Suppressor macrophage treated with lipopolysaccharide for 4 hours (primary cell): ENCODE measurements at places on chromosomes 7 and 10.

- no peak for DNase-seq
Measured at GRCh38 chr10:110407301-110408170, 90.2 kb upstream of the DUSP5 start.

DNA sequence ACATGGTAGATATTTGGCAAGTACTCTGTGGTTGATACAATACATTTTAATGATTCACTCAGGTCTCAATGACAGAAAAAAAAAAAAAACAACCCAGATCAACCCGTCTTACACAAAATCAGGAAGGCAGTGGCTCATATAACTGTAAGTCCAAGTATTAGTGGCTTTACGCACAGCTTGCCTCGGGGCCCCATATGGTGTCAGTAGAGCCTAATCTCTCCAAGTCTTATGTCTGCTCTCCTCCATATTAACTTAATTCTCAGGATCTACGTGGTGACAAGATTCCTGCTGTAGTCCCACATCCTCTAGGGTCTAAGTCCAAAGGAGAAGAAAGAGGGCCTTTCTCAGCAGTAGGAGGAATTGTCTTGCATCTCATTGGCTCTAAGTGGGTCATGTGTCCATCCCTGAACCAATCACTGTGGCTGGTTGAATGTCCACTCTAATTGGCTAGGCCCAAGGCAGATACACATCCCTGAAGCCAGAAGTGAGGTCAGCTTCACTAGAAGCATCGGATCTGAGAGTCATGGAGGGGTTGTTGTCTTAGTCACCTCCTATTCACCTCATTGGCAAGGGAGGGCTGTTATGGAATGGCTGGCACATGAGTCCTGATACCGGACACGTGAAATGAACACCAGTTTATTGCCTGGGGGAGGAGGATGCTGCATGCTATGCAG lies 20.5 kb upstream of the PLPP4 start:
- no peak for DNase-seq

- DNase-seq, result no peak
Measured at GRCh38 chr7:152081088-152081487, 55.6 kb downstream of the GALNT11 start.

GRCh38 chr10:35606430-35606829 lies 1.3 kb downstream of the GJD4 start:
- no peak for DNase-seq

DNA sequence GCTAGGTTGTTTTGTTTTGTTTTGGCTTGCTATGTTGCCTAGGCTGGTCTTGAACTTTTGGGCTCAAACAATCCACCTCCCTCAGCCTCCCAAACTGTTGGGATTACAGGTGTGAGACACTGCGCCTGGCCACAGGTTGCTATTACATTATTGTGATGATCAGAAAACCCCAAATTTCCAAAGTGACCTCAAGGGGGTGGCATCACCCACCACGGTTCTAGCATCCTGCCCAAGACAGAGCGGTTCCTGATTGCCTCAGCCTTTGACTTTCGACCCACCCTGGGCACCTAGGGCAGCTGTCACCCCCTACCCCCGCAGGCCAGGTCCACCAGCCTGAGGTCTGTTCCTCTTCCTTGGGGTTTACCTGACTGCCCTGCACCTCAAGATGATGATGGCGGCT lies 28.4 kb downstream of the SBDS start:
- DNase-seq, result no peak

- peak; percentile 34 for DNase-seq
Measured at GRCh38 chr7:129845178-129845971, 107.4 kb downstream of the UBE2H start.

DNA sequence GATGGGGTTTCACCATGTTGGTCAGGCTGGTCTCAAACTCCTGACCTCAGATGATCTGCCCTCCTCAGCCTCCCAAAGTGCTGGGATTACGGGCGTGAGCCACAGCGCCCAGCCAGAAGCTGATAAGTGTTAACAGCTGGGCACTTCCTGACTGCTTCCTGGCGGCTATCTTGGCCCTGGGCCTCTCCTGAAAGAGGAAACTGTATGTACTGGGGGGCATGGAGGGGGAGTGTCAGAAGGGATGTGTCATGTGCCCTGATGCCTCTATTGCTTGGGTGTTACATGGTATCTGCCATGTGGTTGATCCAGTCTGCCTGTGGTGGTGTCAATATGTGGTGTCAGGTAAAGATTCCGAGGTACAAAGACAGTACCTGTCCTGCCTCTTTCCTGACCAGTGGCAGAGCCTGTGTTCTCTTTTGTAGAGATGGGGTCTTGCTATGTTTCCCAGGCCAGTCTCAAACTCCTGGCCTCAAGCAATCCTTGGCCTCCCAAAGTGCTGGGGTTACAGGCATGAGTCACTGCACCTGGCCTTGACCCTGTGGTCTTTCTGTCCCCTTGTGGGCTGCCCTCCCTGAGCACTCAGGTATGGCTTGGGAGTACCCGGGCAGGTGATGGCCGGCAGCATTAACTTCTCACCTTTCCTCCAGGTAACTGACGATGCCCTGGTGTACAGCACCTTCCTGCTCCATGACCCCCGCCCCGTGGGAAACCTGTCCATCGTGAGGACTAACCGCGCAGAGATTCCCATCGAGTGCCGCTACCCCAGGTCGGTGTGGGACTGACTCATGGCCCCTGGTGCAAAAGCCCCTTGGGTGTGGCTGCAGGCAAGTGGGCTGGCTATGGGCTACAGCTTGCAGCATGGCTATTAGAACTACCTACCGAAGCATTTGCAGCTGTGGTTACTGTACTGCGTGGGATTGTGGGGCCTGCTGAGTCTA lies 4.4 kb downstream of the ZP3 start:
- peak; percentile 39 for DNase-seq

GRCh38 chr10:74036474-74036873 lies 38.6 kb downstream of the VCL start:
- DNase-seq, result no peak

GRCh38 chr10:11150231-11150731 lies 132.6 kb downstream of the CELF2 start:
- DNase-seq, result no peak

- no peak for DNase-seq
Measured at GRCh38 chr10:42850931-42851330, 68.3 kb downstream of the BMS1 start.

DNA sequence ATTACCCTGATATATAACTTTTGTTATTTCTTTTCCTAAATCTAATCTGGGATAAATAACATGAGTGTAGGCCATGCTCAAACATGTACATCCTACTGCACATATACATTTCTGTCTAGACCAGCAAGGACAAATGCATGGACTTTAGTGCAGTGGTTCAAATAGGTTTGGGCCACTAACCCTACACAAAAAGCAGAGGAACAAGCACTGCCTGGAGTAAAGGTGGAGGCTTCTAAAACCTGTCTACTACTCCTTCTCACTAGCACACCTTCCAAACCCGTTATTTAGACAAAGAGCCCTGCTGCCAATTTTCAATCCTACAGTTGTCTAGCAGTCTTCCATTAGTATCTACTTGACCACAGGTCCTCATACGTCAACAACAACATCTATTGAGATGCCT lies 34.8 kb downstream of the SGCE start:
- no peak for DNase-seq

DNA sequence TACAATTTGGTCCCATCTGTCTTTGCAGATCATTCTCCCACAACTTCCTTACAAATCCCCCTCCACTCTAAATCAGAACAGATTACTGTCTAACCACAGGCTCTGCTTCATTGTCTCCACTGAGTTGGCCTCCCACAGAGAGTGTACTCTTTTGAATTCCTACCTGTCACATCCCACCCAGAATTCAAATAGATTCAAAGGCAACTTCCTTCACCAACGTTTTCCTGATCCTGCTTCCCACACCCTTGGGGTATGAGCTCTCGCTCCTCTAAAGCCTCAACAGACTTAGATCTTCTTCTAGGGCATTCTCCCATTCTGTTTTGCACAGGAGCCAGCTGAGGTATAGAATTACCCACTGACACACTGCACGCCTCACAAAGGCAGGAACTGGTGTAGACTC lies 197.8 kb upstream of the CDCA7L start:
- no peak for DNase-seq
